ENCODE measurements at places on chromosomes 13 and 19.

DNA sequence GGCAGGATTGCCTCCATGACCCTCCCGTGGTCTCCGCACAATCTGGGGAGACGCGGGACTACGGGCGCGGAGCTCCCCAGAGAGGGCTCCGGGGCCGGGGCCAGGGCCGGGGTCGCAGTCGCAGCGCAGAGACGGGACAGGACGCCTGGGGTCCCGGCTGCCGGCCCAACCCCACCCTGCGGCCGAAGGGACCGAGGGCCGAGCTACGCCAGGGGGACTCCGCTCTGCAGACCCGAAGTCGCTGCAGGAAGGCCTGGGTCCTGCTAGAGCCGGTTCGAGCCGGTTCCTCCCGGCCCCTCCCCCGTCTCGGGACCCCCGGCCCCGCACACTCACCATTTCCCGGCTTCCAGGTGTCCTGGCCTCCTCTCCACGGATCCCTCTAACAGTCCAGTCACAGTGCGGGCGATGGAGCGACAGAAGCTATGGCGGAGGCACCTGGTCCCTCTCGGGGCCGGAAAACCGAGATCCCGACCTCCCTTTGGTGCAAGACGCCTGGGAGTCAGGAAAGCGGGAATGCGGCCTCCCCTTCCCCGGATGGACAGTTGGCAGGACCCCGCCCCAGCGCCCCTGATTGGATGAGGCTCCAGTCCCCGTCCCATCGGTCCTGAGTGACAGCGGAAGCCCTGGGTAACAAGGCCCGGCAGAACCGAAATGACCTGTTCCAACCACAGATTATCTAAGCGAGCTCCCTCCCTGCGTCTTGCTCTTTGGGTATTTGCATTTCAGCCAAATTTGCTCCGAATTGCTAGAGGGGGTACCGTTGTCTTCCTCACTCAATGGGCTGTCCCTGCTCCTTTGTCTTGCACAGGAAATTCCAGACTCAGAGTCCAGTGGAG, at the start of gene ZNF625:
Gene ZNF625, minus strand, starts transcription at position 512 of the 836 bp plus-strand sequence. Its CDS starts 176 bp downstream, at position 336.
- no peak for DNase-seq

DNA sequence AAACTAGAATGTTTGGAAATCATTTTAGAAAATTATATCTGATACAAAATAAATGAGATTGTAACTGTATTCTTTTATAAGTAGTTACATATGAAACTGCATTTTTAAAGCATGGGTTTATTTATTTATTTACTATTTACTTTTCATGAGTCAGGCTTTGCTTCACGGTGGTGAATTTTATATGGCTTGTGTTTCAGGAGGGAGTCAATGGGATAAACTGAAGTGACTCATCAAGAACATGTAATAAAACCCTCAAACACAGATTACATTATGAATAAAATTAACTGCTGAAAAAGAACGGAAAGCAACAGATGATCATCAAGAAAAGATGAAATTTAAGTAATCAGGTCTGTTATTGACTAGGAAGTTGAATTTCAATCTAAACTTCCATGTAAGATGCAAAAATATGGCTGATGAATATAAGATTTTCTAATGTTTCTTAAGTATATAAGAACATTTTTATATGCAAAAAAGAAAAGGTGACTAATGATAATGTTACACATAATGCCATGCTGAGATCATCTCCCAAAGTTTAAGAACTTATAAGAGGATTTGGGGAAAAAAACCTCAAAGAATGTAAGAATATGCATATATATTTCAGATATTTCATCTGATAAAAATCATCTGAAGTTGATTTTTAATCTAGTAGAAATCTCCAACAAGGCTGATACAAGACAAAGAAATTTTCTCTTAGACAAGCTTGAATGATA, 383.6 kb downstream of the SLITRK1 start:
- no peak for DNase-seq

GRCh38 chr19:17553256-17553655, 2.2 kb upstream of the COLGALT1 start:
- no peak for DNase-seq

DNA sequence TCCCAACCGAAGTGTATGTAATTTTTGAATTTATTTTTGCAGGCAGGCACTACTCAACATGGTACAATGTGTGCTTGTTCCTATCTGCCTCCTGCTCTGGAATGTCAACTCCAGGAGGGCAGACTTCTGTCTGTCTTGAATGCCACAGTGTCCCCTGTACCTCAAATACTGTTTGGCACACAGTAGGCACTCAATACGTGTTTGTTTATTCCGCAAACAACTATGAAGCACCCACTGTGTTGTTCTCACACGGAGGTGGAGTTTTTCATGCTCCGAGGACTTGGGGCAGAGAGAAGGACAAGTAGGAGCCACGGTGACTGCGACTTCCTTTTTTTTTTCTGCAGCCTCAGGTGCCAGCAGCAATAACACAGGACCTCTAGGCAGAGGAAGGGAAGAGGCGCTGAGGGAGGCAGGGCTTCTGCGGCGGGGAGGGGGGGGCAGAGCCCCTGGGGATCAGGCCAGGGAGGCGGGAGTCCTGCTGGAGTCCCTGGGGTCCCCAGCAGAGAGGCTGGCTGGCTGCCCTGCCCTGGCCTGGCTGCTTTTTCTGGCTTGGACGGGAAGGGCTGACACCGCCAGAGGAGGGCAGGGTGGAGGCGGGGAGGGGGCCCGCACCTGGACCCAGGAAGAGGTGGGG, 29.3 kb upstream of the TNFAIP8L1 start:
- DNase-seq: no peak

DNA sequence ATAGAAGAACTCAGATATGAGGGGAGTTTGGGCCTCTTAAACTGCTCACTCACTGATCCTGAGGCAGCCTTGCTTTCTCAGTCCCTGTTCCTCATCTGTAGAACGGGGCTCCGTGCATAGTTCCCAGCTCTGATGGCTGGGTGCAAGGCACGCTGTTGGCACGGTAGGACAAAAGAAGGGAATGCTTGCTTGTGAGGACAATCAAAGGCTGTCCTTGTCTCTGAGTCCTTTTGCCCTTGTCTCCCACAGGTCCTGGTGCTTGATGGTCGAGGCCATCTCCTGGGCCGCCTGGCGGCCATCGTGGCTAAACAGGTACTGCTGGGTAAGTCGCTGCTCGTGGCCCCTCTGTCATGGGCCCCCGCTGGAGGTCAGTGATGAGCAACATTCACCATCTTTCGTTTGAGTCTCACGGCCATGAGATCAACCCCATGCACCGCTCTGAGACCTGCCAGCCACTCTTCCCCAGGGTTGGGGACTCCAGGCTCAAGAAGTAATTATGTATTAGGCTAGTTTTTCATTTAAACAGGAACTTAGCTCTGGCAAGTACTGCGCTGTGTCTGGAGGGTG, 2.3 kb downstream of the RPL13A start:
- DNase-seq: no peak

DNA sequence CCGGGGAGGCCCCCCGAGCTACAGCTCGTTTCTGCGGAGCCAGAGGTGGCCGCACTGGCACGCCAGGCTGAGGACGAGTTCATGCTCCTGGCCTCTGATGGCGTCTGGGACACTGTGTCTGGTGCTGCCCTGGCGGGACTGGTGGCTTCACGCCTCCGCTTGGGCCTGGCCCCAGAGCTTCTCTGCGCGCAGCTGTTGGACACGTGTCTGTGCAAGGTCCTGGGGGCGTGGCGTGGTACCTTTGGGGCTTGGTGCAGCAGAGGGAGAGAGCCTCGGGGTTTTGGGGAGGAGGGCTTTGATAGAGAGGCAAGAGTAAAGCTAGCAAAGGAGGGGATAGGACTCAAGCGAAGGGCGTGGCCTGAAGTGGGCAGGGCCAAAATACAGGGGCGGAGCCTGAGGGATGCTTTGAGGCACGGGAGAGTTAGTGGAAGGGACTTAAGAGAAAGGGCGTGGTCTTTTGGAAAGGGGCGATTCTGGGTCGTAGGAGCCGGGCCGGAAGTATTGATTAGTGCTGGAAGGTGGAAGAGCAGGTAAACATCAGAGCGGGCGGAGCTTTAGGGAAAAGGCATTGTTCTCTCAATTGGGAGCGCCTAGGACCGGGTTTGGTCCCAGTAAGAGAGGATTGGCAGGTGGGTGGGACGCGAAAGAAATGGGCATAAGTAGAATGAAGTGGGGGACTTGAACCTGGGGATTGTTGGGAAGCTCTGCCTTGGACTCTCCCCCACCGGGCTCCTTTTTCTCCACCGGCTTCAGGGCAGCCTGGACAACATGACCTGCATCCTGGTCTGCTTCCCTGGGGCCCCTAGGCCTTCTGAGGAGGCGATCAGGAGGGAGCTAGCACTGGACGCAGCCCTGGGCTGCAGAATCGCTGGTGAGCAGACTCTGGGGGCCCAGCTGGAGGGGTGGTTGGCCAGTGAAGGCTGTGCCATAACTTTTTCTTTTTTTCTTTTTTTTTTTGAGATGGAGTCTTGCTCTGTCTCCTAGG, 1.2 kb downstream of the PPM1N start:
- DNase-seq: peak; percentile 48

- no peak for DNase-seq
These were observed 14.0 kb downstream of the SCGB2B2 start for GRCh38 chr19:34662919-34663318.

DNA sequence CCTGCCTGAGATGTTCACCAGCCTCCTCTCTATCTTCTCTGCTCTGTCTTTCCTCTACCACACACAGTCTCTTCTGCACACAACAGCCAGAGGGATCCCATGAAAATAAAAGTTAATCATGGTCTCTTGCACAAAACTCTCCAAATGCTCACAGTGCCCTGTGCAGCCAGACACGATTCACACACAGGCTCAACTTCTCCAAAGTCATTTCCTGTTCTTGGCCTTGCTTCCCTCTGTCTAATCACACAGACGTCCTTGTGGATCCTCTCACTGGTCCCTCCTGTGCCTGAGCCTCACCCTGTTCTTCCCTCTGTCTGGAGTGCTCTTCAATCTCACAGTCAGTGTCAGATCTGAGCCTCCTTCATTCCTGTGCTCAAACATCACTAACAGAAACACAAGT, 7.8 kb downstream of the SIGLEC12 start:
- no peak for DNase-seq

- no peak for DNase-seq
These were observed 467.3 kb downstream of the TSHZ3 start for GRCh38 chr19:30881930-30882329.

Data from stimulated activated CD4-positive, alpha-beta T cell treated with anti-CD3 and anti-CD28 coated beads, Interleukin-1b, Interleukin-23, amount 100 ng/mL, for 24 hours (primary cell).